ENCODE measurements at places on chromosomes 16 and 17.

- peak; percentile 21 for DNase-seq
These were observed 3.9 kb downstream of the ABAT start for GRCh38 chr16:8678068-8678927.

GRCh38 chr16:57392694-57393093 is 11.9 kb upstream of the CCL17 start:
- DNase-seq, result no peak

- peak; percentile 46 for DNase-seq
These were observed at the start of gene SARM1 for GRCh38 chr17:28371245-28372202. Gene SARM1 (plus strand): TSS chr17:28371694. CDS start chr17:28372033, 339 bp downstream.

GRCh38 chr17:16465861-16466338 is 26.1 kb downstream of the LRRC75A start:
- DNase-seq, result no peak

DNA sequence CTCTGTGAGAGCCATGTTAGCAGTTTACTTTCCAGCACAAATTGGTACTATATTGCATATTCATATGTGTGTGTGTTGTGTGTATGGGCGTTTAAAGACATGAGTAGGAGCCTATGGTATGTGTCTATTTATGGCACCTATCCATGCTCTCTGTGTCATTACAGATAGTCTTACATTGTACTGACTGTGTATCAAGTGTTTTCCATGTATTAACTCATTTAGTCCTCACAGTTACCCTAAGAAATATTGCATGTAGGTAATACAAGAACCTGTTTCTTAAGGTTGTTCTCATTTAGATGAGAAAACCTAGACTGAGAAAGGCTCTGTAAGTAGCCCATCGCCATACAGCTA is 1.6 kb downstream of the ALG1 start:
- no peak for DNase-seq

- DNase-seq, result no peak
These were observed 8.1 kb downstream of the TMEM235 start for GRCh38 chr17:78239489-78239931.

DNA sequence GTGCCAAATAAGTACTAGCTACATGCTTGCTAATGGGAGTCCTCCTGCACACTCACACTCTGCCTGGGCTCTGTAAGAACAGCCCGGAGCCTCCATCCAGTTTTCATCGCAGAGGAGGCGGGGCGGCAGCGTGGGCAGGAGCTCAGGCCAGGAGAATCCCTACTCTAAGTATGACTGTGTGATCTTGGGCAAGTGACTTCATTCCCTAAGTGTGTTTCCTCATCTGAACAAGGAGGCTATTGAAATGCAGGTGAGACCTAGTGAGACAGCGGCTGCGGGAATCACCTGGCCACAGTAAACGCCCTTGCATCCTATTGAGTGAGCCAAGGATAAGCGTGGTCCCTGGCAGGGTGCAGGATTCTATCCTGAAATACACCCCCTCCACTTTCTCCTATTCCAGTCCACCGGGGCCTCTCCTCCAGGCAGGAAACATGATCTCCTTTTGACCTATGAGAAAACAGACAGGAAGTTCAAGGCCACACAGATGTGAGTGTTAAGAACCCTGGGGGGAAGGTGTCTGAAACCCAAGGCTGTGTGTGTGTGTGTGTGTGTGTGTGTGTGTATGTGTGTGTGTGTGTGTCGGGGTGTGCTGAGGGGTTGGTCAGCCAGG is 5.2 kb upstream of the RAI1 start:
- no peak for DNase-seq

DNA sequence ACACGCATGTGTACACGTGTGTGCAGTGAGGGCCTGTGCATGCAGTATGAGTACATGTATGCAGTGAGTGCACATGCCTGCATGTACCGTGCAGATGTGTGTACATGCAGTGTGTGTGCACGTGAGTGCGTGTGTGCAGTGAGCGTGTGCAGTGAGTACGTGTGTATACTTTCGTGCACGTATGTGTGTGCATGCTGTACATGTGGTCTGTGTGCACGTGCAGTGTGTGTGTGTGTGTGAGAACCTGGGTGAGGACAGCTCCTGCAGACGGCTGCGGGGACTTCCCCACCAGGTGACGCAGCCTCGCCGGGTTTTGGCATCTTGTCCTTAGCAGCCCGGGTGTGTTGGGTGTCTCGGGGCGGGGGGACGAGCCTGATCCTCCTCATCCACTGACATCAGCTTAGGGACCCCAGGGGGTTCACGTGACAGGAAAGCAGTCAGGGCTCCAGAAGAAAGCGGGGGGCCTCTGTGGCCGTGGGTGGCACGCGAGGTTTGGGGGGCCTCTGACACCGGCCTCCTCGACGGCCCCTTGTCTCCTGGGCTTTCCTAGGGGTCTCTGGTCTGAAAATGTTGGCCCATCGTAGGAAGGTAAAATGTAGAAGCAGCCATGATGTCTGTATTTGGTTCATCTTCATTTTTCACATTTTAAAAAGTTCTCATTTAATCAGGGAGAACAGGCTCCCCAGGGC is 119.6 kb upstream of the ZNF750 start:
- DNase-seq, result no peak

DNA sequence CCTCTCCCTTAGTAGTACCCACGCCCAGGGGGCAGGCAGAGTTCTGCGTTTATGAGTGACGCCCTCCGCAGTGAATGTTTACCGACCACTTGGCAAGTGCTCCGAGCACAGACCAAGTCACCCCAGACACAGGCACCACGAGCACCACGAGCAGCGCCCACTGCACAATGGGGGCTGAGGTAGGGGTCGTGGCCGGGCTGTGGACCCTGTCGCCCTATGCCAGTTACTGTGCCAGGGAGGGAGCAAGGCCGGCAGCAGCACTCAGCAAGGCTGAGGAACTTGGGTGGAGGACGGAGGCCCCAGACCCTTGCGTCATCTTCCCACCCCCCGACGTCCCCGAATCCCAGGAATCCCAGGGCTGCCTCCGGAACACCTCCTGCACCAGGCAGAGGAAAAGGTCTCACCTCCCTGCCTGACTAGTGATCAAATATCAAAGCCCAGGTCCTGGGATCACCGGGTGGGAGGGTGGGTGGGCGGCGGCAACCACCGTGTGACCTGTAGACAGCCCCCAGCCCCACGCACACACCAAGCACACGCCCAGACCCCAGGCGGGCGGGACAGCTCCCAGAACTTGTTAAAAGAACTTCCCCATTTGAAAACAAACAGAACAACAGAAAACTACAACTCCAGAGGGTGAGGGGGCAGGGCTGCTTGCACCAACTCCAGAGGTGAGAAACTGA is 5.4 kb downstream of the VASN start:
- no peak for DNase-seq

DNA sequence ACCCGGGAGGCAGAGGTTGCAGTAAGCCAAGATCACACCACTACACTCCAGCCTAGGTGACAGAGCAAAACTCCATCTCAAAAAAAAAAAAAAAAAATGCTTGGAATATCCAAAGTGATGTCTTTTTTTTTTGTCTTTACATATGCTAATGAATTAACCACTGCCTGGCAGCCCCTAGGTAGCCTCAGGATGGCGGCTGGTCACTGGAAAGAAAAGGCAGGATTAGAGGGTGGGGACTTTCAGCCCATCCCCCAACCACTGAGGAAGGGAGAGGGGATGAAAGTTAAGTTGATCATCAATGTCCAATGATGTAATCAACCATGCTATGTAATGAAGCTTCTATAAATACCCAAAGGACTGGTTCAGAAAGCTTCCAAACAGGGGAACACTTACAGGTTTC is 26.8 kb downstream of the RNF157 start:
- DNase-seq, result no peak

DNA sequence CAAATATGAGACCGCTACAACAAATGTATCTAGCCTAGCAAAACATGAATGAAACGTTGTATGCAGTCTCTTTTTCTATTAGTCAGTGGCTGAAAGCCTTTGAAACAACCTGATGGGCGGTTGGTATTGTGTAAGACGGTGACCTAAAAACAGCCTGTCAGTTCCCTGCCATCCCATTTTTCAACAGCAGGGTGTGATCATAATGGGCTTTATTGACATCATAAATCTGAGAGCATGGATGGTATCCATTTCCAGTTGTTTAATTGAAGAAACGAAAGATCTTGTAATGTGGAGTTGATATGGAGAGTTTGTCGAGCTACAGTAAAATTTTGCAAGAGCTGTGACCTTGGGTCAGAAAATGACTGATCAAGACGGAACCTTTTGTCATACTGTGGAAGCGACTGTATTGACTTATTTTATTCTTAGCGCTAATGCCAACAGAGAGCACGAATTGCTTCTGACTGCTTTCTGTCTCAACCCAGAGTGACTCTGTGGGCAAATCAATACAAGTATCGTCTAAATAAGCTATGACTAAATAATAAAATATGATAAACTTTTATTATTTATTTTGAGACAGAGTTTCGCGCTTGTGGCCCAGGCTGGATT is 12.3 kb upstream of the MEIOB start:
- DNase-seq, result no peak

DNA sequence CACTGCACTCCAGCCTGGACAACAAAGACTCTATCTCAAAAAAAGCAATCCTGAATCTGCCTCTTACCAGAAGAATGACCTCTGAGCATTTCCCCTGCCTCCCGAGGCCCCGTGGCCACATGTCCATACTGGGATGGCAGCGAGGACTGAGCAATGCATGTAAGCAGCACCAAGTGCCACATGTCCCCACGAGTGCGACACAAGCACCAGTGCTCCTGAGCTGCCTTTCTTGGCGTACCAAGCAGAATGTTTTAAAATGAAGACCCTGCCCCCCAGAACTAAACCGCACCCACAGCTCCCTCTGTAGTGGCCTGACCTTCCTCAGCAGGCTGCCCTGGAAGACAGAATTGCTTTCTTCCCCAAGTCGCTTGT is 373.3 kb downstream of the SLC39A11 start:
- no peak for DNase-seq

- DNase-seq, result no peak
These were observed 66.8 kb downstream of the SALL1 start for GRCh38 chr16:51084074-51084928.

DNA sequence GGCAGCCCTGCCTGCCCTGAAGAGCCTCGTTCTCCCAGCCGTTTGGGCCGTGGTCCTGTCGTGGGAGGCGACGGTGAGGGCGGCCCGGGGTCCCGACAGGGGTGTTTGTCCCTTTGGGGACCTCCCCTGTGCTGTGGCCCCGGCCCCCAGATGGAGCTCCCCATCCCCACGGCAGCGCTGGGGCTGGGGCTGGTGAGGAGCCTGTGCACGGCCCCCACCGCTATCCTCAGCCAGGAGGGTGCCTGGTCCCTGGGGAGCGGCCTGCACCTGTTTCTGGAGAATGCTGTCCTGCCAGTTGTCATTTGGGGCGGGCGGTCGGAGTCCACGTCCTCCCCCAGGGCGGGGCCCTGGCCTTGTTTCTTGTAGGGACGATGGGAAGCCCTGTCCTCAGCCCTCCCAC is 6.6 kb downstream of the CAPN15 start:
- no peak for DNase-seq

DNA sequence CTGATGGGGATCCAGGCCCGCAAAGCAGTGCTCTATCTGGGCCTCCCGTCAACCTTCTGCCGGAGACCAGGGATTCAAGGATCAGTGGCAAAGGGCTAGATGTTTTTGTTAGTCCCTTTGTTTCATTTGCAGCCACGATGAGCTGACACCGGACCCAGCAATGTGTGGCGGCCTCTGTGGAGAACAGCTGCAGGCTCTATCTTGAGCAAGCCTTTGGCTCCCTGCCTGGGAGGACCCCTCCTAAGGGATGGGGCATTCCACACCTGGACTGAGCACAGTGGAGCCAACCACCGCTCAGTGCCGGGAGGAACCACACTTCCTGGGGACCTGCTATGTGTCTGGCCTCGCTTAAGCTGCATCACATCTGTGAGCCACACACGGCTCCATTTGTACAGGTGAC is 215.8 kb downstream of the RBFOX3 start:
- DNase-seq, result no peak

- no peak for DNase-seq
These were observed 315.8 kb downstream of the HAPSTR1 start for GRCh38 chr16:9407206-9407758.

DNA sequence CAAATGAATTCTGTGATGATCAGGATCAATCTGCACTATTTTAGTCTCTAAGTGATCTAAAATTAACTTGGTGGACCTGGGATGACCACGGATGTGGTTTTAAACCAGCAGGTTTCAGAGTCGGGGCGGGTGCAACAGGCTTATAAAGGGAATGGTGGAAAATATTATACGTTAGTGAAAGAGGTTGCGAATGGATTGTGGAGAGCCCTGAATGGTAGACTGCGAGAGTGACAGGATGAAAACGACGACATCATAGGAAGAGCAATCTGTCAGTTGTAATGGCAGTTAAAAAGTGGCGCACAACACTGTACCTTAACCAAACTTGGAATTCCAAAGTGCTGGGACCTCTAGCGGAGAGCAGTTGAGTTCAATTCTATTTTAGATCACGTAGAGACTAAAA is 1.2 kb upstream of the CYB5B start:
- no peak for DNase-seq

DNA sequence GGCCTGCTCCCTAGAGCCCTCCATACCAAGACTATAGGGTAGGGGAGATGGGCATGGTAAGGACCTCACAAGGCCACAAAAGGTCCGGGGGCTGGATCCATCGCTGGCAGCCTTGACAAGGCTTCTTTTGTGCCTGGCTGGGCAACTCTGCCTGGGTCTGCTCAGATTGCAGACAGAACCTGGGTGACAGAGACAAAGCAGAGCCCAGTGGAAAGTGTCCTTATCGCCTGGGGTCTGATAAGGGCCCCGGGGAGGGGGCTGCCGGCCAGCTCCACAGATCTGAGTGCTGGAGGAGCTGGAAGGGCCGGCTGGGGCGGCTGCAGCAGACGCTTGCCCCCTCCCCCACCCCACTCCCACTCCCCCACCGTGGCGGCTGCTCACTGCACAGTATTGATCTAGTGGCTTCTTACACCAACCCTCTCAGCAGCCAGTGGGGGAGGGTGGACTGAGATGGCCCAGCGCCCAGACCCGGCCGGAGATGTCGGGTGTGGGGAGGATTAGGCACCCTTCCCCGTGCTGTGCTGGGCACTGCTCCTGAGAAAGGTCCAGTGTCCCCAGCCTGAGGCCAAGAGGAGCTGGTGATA is 7.2 kb downstream of the MMP15 start:
- no peak for DNase-seq

GRCh38 chr17:62653002-62653825 is 25.7 kb downstream of the MRC2 start:
- DNase-seq, result no peak

- no peak for DNase-seq
These were observed 570 bp upstream of the NME3 start for GRCh38 chr16:1771864-1772361.

- DNase-seq, result no peak
These were observed 7.4 kb downstream of the GFAP start for GRCh38 chr17:44907729-44908470.

GRCh38 chr17:4711661-4712181 is 1.3 kb downstream of the ARRB2 start:
- no peak for DNase-seq
